ENCODE measurements at places on chromosomes 5 and 9.
A peak's percentile ranks its signal among the peaks of the same experiment; 100 is the strongest.

GRCh38 chr5:157976429-157976828, 117.5 kb upstream of the CLINT1 start:
- DNase-seq = no peak

GRCh38 chr5:73440262-73440661, 8.3 kb downstream of the FOXD1 start:
- no peak for DNase-seq

DNA sequence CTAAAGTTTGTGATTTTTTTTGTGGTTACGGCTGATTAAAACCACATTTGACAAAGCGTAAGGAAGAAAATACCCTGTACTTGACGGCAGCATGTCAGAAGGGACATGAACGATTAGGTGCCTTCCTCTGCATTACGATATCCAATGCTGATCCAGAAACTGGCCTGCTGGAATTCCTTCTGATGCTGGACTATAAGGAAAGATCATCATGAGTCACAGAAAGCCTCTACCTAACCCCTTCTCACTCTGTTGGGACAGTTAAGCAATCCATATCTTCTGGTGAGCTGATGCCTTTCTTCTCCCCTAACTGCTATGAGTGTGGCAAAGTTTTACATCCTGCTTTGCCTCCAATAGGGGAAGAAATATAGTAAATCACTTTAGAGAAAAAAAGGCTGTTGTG, 78.4 kb upstream of the PAPPA start:
- no peak for DNase-seq

GRCh38 chr5:72228960-72229359, 91.1 kb downstream of the MRPS27 start:
- no peak for DNase-seq

GRCh38 chr9:36023260-36024048, 13.3 kb upstream of the RECK start:
- peak; percentile 80 for DNase-seq

DNA sequence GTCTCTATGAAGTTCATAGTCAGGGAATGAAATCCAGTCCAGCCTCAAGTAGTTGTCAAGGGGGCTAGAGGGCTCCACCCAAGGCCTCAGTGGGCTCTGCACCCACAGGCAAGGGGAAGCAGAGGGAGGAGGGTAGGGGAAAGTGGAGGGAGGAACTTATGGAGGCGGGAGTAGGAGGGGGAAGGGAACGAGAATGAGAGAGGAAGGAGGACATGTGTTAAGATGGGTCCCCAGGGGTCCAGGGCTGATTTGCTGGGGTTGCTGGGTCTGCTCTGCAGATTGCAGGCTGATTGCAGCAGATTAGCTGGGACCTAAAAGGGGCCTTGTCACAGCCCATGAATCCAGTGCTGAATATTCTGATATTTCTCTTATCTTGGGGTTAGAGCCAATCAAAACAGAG, 166.9 kb upstream of the IL12B start:
- no peak for DNase-seq

DNA sequence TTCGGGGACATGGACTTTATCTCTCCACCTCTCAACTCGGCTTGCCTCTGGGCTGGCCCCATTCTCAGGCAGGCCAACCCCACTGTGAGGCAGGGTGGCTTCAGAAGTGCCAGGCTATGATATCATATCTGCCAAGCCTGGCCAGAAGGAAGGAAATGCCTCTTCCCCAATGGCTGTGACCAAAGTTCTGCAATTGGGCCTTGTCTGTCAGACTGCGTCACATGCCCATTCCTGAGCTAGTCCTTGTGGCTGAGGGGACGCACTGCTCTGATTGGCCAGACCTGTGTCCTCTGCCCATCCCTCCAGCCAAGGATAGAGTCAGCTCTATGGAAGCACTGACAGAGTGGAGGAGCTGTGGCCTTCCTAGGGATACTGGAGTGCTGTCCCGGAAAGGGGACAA, 11.9 kb downstream of the SMIM23 start:
- DNase-seq = no peak

GRCh38 chr5:67813877-67814539, 401.5 kb upstream of the PIK3R1 start:
- no peak for DNase-seq

DNA sequence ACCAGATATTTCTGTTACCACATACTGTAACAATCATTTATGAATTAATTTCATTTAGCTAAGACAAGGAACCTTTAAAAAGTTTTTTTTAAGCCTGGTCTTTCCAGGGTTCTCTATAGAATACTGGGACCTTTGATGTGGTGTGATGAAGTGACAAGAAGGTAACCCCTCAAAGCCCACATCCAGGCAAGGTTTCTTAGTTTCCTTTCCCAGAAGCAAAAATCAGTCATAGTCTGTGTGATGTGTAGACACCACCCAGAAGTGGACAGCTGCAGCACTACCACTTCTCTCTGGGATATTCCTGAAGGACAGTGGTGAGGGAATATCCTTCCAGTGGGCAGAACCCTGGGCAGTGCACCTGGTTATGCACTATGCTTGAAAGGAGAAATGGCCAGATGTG, 115.6 kb downstream of the TTC39B start:
- no peak for DNase-seq

Measured in urothelium cell line (cell line).